ENCODE measurements at places on chromosomes 5 and 9.
A peak's percentile ranks its signal among the peaks of the same experiment; 100 is the strongest.

GRCh38 chr9:107989099-107989498 lies 499.5 kb upstream of the KLF4 start:
- DNase-seq = no peak

- no peak for DNase-seq
These were observed 61.6 kb downstream of the SETX start for GRCh38 chr9:132293145-132293721.

GRCh38 chr5:93141969-93142368 lies 439.1 kb downstream of the NR2F1-AS1 start:
- no peak for DNase-seq

GRCh38 chr5:163564321-163564938 lies 59.0 kb downstream of the MAT2B start:
- DNase-seq = peak; percentile 75

DNA sequence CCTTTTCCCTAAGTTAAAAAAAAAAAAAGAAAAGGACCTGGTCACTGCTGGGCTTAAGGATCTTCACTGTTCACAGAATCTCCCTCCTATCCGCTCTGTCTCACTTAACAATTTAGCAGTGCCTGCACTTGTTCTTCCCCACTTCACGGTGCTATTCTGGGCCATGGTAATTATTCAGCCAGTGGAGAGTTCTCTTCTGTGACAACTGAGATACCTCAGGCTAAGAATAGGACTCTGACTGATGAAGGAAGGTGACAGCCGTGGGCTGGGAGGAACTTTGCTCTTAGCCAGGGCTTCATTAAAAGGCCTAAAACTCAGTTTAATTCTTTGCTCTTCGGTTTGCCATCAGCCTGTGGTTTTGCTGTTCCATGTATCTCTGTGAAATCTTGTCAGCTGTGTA lies 51.9 kb upstream of the ENTREP1 start:
- DNase-seq = no peak

DNA sequence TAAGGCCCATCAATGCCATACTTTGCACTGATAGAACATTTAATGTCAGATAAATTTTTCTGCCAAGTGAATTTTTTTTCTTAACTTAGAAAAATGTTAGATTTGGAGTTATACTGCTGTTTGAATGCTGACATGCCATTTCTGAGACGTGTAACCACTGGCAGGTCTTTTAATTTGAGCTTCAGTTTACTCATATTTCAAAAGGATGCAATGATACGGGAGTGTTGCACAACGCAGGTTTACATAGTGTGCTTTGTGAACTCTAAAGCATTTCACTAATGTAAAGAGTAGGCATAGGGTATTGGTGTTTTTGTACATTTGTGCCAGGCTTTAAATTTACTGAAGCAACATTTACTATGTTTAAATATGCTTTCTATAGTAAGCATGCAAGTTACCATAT lies 4.2 kb downstream of the ZBTB43 start:
- DNase-seq = no peak

DNA sequence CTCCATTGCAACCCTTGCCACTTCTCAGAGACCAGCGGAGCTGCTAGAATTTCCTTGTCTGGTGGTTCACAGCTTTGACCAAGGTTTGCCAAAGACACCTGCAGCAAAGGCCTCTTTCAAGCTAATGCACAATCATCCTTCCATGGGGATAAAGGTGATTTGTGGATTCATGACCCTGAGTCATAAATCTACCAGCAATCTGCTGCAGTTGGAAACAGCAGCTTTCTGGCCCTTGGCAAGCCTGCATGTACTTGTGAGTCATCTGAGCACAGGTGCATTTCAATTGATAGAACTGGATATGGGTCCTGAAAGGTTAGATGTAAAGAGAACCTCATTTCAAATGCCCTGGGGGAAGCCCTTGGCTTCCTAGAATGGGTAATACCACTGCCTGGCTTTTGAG lies 21.6 kb upstream of the TCF7 start:
- peak; percentile 49 for DNase-seq

- peak; percentile 39 for DNase-seq
These were observed 119.8 kb upstream of the PANK3 start for GRCh38 chr5:168699002-168699401.

DNA sequence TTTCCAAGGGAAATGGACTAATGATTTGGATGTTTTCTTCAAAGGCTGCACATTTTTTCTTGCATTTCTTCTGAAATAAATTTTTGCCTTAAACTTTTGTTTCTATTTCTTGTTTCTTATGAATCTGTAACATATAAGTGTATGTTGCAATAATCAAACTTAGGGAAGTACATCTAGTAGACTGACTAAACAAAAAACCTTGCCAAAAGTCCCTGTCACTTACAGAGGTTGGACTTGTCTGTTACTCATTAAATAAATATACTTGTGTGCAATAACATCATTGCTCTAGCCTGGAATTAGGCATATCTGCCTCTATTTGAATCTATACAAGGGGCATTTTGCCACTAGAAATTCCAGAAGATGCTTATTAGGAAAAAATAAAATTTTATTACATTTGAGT lies 56.6 kb downstream of the C6 start:
- DNase-seq = no peak

GRCh38 chr5:166909926-166910325 lies 1381.5 kb upstream of the WWC1 start:
- peak; percentile 4 for DNase-seq

DNA sequence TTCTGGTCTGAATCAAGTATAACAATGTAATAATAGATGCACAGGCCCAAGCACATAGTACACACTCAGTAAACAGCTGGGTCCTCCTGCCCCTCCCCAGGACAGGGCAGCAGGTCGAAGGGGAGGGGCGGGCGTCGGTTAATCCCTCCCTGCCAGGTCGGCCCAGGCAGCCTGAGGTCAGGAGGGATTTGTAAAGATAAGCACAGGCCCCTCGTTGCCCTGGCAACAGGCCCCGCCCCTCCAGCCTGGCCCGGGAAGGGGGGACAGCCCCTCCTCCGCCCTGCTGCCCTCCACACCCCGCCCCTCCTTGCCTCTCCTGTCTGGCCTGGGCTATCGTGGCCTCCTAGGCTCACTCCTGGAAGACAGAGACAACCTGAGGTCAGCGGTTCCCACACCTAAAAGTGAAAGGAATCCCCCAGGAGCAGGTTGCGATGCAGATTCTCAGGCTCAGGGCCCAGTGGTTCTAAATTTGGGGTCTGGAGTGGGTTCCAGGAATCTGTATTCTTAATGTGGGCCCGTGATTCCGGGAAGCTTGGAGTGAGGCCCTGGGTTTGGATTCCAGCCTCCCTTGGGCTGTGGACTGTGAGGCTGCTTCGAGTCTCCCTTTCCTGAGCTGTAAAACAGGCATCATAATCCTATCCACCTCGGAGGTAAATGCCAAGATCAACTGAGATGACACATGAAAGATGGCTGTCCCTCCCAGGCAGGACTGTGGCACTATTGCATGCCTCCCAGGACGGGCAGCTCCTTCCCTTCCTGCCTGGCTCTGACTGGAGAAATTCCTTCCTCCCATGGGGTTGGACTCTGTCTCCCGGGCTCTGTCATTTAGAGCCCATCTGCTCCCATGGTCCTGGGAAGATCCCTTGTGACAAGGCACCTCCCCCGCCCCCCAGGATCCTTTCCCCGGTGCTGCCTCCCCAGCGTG lies 4.4 kb downstream of the CRB2 start:
- DNase-seq = peak; percentile 62

GRCh38 chr5:88693071-88693932 lies 189.7 kb downstream of the MEF2C start:
- DNase-seq = peak; percentile 77

- no peak for DNase-seq
These were observed 94.1 kb downstream of the SNCAIP start for GRCh38 chr5:122406181-122406580.

- DNase-seq = no peak
These were observed 193.9 kb downstream of the SYK start for GRCh38 chr9:90995516-90995915.

DNA sequence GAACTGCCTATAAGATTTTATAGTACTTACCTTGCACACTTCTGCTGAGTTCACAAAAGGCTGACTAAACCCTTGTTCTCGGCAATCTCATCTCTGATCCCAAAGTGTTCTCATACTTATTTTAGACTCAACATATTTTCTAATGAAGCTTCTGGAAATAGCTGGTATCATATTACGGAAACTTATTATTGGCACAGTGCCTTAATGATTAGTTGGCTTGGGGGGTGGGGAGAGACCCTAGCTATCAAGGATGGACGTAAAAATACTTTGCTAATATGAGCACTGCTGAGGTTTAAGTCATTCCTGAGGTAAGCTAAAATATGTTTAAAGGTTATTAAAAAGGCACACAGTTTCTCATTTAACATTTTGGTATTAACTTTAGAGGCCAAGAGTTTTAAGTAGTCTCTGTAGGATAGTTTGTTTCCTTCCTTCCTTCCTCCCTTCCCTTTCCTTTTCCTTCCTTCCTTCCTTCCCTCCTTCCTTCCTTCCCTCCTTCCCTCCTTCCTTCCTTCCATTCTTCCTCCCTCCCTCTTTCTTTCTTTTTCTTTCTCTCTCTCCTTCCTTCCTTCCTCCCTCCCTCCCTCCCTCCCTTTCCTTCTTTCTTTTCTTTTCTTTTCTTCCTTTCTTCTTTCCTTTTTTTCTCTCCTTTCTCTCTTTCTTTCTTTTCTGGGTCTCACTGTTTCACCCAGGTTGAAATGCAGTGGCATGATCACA lies 31.5 kb downstream of the ZSWIM6 start:
- no peak for DNase-seq

- no peak for DNase-seq
These were observed 476.8 kb upstream of the CYLC2 start for GRCh38 chr9:102518324-102518723.

DNA sequence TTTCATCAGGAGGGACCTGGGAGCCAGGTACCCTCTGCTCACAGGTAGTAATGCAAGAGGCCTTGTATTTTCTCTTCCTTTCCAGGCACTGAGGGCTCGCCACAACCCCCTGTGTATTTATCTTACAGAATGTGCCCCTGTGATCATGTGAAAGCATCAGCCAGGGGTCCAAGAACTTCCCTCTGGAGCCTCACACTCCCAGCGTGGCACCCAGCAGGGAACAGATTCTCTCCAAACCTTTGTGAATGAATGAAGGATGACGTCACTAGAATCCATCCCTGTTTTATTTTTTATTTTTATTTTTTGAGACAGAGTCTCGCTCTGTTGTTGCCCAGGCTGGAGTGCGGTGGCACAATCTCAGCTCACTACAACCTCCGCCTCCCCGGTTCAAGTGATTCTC lies 107.3 kb upstream of the IER5L start:
- no peak for DNase-seq

GRCh38 chr9:38390442-38390841 lies 2.1 kb upstream of the ALDH1B1 start:
- DNase-seq = no peak

Measured in astrocyte of the hippocampus (primary cell).